ENCODE measurements at places on chromosomes 2 and 18. TPM values are rescaled to one million over a fixed set of nuclear protein-coding genes. Genes with fewer than 3 reads are reported as not detected.

Gene ATP6V1C2
- total RNA-seq: not detected

Gene ALPP
- not detected for total RNA-seq

Gene ASB18
- not detected for total RNA-seq

Gene PLCD4
- total RNA-seq: 0.79 TPM

Gene GPR45
- not detected for total RNA-seq

Gene ALK
- total RNA-seq: not detected

Gene GAL3ST2
- not detected for total RNA-seq

Gene CCDC85A
- total RNA-seq: 15.4 TPM

Gene CSRNP3
- total RNA-seq: not detected

Gene ACMSD
- total RNA-seq: not detected

Gene GPR35
- 0.13 TPM for total RNA-seq

Gene UGT1A4
- not detected for total RNA-seq

Gene POMC
- 0.29 TPM for total RNA-seq

Gene CFAP210
- not detected for total RNA-seq

Gene RNF125
- total RNA-seq: 1.6 TPM

Gene C2orf81
- 0.40 TPM for total RNA-seq

Gene DHRS9
- 0.29 TPM for total RNA-seq

Gene LYG1
- 0.57 TPM for total RNA-seq

Gene RAB17
- 2.9 TPM for total RNA-seq

Gene MEP1B
- not detected for total RNA-seq

Gene IL36A
- not detected for total RNA-seq

Gene CELF4
- total RNA-seq: not detected

Gene RUFY4
- total RNA-seq: not detected

Gene DSC2
- 0.14 TPM for total RNA-seq

Gene HOXD1
- total RNA-seq: not detected

Gene INO80D
- total RNA-seq: 17.2 TPM

Gene NPPC
- not detected for total RNA-seq

Gene CDCA7
- total RNA-seq: 31.7 TPM

Gene MAIP1
- total RNA-seq: 19.0 TPM

Gene TBC1D8
- total RNA-seq: 62.6 TPM

Gene ELMOD3
- 15.0 TPM for total RNA-seq

Gene SERPINB12
- total RNA-seq: not detected

Gene ITPRIPL1
- 1.6 TPM for total RNA-seq

Gene TWIST2
- 4.5 TPM for total RNA-seq

Gene FAP
- total RNA-seq: 0.53 TPM

Gene RIT2
- total RNA-seq: not detected

Gene CYBRD1
- total RNA-seq: 43.6 TPM
